Urinary bladder (tissue), 4 donors: ENCODE measurements at places on chromosomes 13 and 19. TPM values are rescaled to one million over a fixed set of nuclear protein-coding genes. Genes with fewer than 3 reads are reported as not detected.

DNA sequence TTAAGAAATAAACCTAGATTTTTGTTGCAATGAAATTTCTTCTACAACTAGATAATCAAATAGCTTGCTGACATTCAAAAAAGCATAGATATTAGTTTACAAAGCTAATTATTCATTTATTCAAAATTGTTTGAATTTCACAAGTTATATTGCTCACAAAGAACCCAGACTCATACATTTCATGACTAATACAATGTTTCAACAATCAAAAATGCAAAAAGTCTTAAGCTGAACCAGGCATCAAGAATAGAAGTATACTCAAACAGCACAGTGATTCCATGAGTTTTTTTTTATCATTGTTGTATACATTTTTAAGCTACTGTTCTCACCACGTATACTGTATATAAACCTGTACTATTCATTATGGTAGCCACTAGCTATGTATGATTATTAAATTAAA, 51.0 kb downstream of the DIAPH3 start:
- DNase-seq, result no peak

DNA sequence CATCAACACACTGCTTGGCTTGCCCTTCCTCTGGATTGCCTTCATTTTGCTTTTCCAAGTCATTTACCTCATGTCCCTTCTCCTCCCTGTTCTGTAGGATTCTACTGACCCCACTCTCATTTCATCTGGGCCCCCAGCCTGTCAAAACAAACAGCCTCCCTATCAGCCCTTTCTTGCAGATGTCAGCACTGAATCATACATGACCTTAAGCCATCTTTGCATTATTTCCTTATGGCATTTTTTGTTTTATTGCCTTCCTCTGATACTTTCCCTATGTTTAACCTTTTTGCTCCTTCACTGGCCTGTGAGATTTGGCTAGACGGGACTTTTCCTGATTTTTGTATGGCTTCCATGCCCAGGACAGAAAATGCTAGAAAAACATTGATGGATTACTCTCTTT, 8.7 kb downstream of the LRCH1 start:
- DNase-seq, result no peak

- DNase-seq, result no peak
These were observed 20.0 kb downstream of the SLAIN1 start for GRCh38 chr13:77717508-77717907.

DNA sequence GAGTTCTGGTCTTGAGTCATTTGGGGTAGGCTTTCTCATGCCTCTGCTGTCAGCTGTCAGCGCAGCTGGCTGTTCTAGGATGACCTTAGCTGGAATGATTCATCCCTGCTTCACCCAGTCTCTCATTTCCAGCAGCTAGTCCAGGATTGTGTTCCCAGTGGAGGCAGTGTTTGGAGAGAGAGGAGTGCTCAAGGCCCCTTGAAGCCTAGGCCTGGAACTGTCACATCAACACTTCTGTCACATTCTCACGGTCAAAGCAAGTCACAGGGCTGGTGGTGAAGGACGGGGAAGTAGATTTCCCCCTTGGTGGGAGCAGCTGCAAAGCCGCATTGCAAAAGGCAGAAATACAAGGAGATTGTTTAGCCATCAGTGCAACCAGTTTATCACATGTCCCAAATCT, 15.2 kb downstream of the TPT1 start:
- no peak for DNase-seq

- DNase-seq, result no peak
These were observed 4.8 kb downstream of the DPF1 start for GRCh38 chr19:38219221-38219620.

GRCh38 chr13:97124915-97125809, 97.0 kb upstream of the MBNL2 start:
- DNase-seq, result peak; percentile 52

DNA sequence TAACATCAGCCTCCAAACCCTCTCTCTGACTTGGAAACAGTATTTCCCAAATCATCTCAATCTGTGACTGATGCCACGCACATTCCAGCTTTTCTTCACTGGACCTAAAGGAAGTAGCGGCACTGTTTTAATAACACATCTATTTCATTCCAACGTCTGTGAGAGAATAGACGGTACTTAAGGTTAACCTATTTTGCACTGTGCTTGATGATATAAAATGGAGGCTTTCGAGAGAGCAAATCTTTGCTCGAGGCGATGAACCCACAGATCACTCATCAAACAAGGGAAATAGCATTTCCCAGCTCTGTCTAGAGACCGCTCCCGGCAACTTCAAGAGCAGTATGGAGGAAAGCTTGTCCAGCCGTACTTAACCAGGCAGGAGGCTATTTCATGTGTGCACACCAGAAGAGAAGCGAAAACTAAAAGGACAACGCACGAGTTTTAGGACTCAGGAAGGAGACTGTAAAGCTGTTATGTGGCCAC, 2.9 kb downstream of the UBL3 start:
- no peak for DNase-seq

DNA sequence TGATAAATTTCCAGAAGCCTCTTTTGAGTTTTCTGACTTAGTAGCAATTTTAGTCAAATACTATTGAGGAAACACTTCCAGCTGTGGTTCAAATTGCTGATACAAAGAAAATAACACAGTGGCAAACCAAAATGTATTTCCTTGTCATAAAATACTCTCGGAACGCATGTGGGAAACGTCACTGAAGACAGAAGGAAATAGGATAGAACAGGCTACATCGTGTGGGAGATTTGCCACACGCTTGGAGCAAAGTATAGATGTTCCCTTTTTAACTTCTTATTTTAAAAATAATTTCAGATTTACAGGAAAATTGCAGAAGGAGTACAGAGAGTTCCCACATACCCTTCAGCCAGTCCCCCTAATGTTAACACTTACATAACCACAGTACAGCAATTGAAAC, 88.8 kb downstream of the ING1 start:
- peak; percentile 31 for DNase-seq

- no peak for DNase-seq
These were observed 56.2 kb downstream of the TRPM4 start for GRCh38 chr19:49213791-49214190.

DNA sequence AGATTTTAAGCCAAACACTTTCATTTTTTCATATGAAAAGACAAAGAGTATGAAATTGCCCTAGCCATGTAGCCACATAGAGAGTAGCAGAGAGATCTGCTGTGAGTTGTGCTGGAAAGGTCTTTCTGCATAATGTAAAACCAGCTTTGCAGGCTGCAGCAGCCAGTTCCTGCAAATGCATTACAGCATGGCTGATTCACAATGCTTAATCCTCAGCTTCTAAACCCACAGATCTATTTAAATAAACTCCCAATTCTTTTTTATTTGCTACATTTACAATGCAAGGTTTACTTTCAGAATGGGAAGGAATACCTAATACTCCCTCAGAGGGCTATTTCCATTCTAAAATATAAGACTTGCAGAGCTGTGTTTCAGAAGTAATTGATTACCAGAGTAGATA, 185.6 kb upstream of the STARD13 start:
- no peak for DNase-seq

DNA sequence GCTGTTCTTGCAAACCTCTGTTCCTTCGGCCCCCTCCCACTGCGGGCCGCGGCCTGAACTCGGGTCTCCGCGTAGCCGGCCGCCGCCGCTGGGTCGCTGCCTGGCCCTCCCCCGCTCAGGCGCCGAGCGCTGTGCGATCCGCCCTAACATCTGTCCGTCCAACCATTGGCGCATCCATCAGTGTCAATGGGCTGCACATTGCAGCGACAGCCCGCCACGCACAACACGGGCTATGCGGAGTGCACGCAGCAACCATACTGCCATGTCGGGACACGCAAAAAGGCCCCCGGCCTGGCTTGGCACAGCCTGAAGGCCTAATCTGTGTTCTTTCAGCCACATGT, 2.6 kb upstream of the TSHZ3 start:
- no peak for DNase-seq

GRCh38 chr13:77335543-77335942, 8.6 kb upstream of the MYCBP2 start:
- DNase-seq, result no peak

- no peak for DNase-seq
These were observed 787.9 kb upstream of the KLHL1 start for GRCh38 chr13:70896136-70896535.

- no peak for DNase-seq
These were observed 306 bp downstream of the ZNF540 start for GRCh38 chr19:37594982-37595382.

- no peak for DNase-seq
These were observed 858 bp upstream of the KCNRG start for GRCh38 chr13:50014386-50014785.

- DNase-seq, result no peak
These were observed 152.1 kb downstream of the URI1 start for GRCh38 chr19:30093966-30094755.

DNA sequence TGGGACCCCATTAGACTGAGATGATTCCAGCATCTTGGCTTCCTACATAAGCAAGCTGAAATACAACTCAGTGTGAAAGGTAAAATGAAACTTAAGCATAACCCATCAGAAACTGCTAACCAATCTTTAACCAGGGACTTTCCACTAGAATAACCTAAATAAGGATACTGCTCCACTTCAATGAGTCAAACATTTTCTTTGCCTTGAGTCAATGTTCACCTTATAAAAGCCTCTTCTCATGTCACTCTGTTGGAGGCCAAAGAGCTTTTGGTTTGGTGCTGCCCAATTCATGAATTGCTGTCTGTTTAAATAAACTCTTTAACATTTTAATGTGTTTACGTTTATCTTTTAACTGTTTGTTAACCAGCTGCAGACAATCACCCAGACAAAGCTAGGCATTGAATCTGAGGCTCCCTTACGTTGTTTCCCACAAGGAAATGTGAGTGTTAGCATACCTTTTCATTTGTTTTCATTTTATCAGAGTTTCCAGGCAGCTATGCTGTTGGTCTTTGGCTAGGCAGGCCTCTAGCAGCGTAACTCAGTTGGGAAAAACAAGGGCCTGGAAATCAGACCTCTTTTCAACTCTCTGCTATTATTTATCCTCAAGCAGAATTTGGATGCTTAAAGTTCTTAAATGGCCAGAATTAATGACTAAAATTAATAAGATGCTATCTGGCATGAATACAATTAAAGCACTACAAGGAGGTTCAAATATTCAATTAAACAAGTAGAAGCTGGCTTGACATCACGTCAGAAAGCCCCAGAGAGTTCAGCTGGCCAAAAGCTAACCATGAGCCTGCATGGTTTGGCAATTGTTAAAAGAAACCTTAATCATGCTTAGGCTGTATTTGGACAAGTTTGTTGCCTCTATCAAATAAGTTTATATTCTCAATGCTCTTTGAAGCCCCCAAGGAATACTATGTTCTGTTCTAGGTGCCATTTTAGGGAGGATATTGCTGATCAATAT, 200.2 kb downstream of the DCLK1 start:
- no peak for DNase-seq

- peak; percentile 28 for DNase-seq
These were observed at the start of gene WTIP for GRCh38 chr19:34480971-34481841. TSS of gene WTIP (plus strand) at chr19:34481758. CDS start at chr19:34481975, 217 bp downstream.

- DNase-seq, result peak; percentile 25
These were observed 33.0 kb downstream of the DEDD2 start for GRCh38 chr19:42184401-42184861.

- DNase-seq, result no peak
These were observed 27.6 kb upstream of the ATXN8OS start for GRCh38 chr13:70080012-70080411.

GRCh38 chr19:50959731-50960500, 7.1 kb upstream of the KLK5 start:
- no peak for DNase-seq

GRCh38 chr13:101139081-101139480, 277.2 kb downstream of the NALCN start:
- DNase-seq, result no peak

GRCh38 chr13:112450118-112450903, 74.2 kb downstream of the SPACA7 start:
- DNase-seq, result no peak

DNA sequence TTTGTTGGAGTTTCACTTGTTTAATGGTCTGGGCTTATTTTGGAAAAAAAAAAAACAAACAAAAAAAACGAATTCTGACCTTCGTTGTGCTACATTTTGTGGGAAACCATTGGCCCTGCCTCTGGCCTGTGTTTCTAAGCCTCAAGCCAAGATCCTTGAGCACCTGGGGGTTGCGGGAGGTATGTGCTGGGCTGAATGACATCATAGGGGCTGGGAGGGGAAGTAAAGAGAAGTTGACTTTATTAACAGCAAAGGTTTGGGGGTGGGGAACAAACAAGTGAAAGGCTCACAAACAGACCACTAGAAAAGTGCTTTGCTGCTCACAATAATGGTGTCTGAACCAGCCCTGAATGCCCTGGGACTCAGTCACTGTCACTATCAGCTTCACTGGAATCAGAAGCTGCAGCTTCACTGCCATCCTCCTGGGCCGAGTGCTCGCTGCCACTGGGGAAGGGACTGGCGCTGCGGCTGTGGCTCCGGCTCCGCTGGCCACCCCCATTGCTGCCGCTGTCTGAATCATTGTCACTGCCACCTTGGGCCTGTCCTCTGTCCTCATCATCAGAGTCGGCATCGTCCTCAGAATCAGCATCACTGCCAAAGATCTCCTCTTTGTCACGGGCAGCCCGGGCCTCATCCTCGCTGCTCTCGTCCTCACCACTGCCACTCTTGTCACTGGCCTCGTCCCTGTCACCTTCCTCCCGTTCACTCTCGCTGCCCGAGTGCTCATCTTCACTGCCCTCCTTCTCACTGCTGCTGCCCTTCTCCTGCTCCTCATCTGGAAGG, 5.1 kb downstream of the PAF1 start:
- no peak for DNase-seq

DNA sequence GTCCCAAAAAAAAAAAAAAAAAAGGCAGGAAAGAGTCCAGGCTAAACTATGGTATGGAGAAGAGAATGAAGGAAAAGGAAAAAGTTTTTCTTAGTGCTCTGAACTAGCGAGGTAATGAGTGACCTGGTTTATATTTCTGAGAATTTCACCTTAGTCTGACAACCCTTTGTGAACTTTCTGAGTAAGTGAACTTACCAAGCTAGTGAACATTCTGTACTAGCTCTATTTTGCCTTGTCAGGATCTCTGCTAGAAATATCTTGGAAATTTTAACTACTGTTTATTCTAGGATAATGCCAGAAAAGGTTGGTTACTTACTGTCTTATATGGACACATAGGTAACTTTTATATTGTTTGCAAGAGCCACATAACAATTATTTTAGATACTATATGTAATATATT, 4.4 kb downstream of the TRIM13 start:
- no peak for DNase-seq

- DNase-seq, result no peak
These were observed at the start of gene CYTH2 for GRCh38 chr19:48469289-48469881. TSS of gene CYTH2 (plus strand) at chr19:48469369. CDS start at chr19:48469508, 139 bp downstream.

F2RL3 gene
- total RNA-seq, result 0.63 TPM

ELANE gene
- total RNA-seq, result not detected

CD177 gene
- total RNA-seq, result 3.0 TPM

UBE2L5 gene
- total RNA-seq, result 0.21 TPM

CEACAM8 gene
- 0.11 TPM for total RNA-seq

GDF15 gene
- 12.5 TPM for total RNA-seq

HDGFL2 gene
- total RNA-seq, result 22.2 TPM

HCST gene
- 6.7 TPM for total RNA-seq

MIA gene
- 2.9 TPM for total RNA-seq

SWSAP1 gene
- 1.2 TPM for total RNA-seq

MAST3 gene
- 3.5 TPM for total RNA-seq
